ENCODE measurements at places on chromosomes 3 and 15. TPM values are rescaled to one million over a fixed set of nuclear protein-coding genes. Genes with fewer than 3 reads are reported as not detected.

The LIPH gene
- 0.40 TPM for polyA plus RNA-seq

The NME9 gene
- 2.6 TPM for polyA plus RNA-seq

The ZBED2 gene
- not detected for polyA plus RNA-seq

The CACNA2D3 gene
- 13.7 TPM for polyA plus RNA-seq

The CASR gene
- polyA plus RNA-seq = not detected

The MOBP gene
- 0.13 TPM for polyA plus RNA-seq

The EXD1 gene
- not detected for polyA plus RNA-seq

The SPATA12 gene
- 0.48 TPM for polyA plus RNA-seq

The BFSP2 gene
- polyA plus RNA-seq = not detected

The LRRC15 gene
- 0.05 TPM for polyA plus RNA-seq

The ANKUB1 gene
- polyA plus RNA-seq = not detected

The SPG21 gene
- polyA plus RNA-seq = 51.1 TPM

The HTR3E gene
- not detected for polyA plus RNA-seq

The STARD5 gene
- 3.4 TPM for polyA plus RNA-seq

The ZNF774 gene
- 5.7 TPM for polyA plus RNA-seq

The AMIGO3 gene
- polyA plus RNA-seq = 2.2 TPM

The SAMD7 gene
- not detected for polyA plus RNA-seq

The COL8A1 gene
- 30.1 TPM for polyA plus RNA-seq

The AGBL1 gene
- polyA plus RNA-seq = not detected

The TRPC1 gene
- 4.8 TPM for polyA plus RNA-seq

The FSTL1 gene
- polyA plus RNA-seq = 176 TPM

The SPATA16 gene
- polyA plus RNA-seq = not detected

The CAPN3 gene
- 3.3 TPM for polyA plus RNA-seq

The FEZF2 gene
- not detected for polyA plus RNA-seq

The CCDC80 gene
- 24.6 TPM for polyA plus RNA-seq

The FBXW12 gene
- not detected for polyA plus RNA-seq

The ADPRH gene
- 6.6 TPM for polyA plus RNA-seq

The SERPINI2 gene
- 0.10 TPM for polyA plus RNA-seq

The SPG11 gene
- 43.0 TPM for polyA plus RNA-seq

The ABHD14A gene
- polyA plus RNA-seq = 112 TPM

The ATP10A gene
- 19.6 TPM for polyA plus RNA-seq
